NCI-H1436 treated with DMSO at 0.1 percent for 48 hours (cell line): ENCODE measurements at places on chromosomes 11 and 22.

- no peak for DNase-seq
Measured at GRCh38 chr11:92865352-92865751, 104.1 kb upstream of the MTNR1B start.

DNA sequence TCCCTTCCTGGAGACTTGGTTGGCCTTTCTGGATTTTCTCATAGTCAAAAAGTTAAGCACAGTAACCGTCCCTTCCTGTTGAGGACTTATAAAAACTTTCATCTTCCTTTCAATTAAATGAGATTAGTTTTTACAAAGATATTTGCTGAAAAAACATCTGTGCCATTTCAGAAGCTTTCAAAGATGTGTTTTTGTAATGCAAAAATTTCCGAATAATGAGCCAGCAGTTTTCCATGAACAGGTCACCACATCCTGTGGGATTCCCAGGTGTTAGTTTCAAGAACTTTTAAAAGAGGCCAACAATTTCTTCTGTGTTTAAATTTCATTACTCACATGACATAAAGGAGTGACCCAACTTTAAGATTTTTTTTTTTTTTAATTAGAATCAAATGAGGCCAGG is 18.0 kb downstream of the NUP50 start:
- no peak for DNase-seq

- no peak for DNase-seq
Measured at GRCh38 chr11:61793083-61793828, 545 bp downstream of the FEN1 start.

DNA sequence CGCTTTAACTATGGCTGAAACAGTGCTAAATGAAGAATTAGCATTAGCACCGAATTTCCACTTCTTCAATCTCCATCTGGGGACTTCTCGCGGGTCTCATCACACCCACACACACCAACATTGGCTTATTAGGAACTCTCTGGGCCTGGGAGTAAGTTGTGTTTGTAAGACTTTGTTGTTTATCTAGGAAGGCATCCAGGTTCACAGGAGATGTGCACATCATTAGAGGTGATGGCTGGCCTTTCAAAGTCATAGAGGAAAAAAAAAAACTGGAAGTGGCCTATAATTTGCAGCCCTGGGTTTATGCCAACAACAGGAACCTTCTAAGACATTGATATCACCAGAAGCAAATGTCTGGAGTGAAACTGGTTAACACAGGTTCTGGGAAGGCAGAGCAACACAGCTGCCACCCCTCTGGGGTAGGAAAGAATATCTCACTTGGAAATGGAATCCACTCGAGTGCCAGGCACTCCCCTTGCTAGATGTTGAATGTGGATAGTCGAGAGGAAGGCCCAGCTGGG is 84.5 kb downstream of the TRAF6 start:
- no peak for DNase-seq

DNA sequence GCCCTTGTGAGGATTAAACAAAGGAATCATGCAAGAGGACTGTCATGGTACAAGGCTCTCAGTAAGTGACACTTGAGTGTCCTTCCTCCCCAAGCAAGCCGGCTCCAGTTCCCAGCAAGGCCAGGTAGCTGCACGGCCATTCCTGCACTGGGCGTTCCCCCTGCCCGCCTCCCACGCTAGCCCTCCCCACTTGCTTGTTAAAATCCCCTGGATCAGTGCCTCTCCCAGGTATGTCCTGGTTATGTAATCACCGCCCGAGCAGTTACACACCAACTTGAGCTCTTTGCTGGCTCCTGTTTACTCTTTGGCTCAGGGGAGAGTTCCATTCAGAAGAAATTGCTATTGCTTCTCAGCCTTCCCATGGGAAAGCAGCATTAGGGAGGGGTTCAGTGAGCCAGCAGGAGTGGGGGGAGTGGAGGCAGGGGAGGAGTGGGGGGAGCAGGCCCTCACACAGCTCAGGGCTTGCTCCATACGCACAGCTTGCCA is 19.4 kb upstream of the MYEOV start:
- DNase-seq = no peak

DNA sequence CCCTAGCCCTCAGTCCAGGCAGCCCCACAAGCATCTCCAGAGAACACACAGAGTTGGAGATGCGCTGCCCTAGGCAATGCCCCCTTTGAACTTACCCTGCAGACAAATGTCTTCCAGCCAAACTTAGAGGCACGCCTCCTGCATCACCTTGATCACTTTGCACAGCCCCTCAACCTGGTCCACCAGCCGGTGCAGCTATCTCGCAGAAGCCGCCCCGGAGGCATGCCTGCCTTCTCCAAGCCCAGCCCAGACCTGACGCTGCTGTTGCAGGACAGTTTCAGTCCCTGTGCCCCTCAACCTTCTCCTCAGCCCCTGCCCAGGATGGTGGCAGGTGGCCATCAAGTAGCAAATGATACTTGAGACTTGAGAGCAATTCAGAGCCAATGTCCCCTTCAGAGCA is 16.7 kb upstream of the POU2AF1 start:
- DNase-seq = no peak

DNA sequence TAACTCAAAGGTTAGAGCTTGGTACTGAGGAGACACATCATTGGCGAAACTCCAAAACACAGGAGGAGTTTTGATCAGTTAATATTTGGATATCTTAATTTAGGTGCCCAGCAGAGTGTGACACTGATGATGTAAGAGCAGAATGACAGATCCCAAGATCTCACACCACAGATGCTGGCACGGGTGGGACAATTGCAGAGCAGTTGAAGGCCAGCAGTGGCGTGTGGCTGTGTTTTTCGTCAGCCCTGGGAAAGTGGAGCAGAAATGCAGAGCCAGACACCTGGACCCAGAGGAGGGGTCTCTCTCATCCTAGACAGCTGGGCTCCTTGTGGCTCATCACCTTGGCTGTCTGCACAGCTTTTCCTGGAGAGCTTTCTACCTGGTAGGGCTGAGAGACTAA is 59.7 kb upstream of the CTTN start:
- DNase-seq = no peak

DNA sequence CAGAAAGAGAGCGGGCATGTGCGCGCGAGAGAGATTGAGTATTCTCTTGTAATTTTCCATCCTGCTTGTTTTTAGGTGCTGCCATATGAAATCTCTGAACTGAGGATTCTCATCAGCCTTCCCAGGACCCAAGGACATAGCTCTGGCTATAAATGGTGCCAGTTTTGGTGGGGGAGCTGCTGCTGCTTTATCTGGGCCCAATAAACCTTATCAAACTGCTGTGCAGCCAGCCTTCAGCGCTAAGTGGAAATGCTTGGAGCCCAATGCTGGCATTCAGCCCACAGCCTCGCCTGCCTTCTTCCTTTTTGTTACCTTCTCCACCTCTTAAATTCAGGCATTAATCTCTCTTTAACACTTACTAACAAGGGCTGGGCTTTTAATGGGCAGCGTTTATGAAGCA is 2.4 kb upstream of the ZBTB16 start:
- DNase-seq = no peak

- peak; percentile 77 for DNase-seq
Measured at GRCh38 chr11:12724301-12725054, 50.3 kb downstream of the TEAD1 start.

GRCh38 chr22:32803020-32803737 is 1.7 kb downstream of the TIMP3 start:
- DNase-seq = no peak

- DNase-seq = no peak
Measured at GRCh38 chr22:40176921-40177737, 596 bp upstream of the TNRC6B start.

GRCh38 chr11:9206496-9206895 is 58.7 kb downstream of the DENND5A start:
- DNase-seq = no peak

DNA sequence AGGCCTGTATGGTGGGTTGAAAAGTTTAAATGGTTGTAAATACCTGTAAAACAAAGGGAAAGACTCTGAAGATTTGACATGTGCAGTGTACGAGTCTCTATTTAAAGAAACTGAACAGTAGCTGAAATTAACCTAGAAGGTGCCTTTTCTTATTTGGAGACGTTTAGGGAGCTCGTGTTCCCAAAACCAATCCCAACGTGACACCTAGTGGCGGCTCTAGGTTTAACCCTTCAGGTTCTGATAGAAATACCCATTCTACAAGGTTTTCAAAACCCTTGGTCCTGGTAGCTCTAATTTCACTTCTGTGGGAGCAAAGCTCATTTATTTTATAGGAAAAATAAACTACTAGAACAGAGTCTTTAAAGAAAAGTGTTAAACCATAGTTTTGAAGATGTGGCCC is 258.3 kb downstream of the LRRC4C start:
- DNase-seq = peak; percentile 18

DNA sequence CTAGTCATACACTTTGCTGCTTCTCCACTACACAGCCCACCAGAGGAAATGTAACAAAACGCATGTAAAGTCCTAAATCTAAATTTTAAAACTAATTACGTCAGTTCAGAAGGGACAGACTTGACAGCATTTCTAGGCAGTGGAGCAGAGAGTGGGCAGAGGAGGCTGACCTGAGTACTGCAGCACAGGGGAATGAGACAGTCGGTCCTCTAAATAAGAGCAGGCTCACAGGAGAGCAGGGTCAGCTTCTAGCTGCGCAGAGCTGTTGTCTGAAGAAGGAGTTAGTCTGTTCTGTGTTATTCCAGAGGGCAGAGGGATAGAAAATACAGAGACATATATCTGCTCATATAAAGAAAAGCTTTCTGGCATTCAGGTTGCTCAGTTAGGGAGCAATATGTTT is 40.3 kb downstream of the JHY start:
- DNase-seq = no peak

DNA sequence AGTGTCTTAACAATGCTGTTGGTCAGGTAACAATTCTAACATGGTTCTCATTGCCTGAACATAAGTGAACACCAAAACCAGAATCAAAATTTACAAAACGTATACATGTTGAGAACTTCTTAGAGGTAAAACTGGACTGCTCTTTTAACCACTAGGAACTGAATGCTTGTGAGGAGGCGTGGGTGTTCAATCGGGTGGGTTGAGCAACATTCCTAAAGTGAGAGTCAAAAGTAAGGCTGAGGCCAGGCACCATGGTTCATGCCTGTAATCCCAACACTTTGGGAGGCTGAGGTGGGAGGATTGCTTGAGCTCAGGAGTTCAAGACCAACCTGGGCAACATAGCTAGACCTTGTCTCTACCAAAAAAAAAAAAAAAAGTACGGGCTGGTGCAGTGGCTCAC is 11.5 kb downstream of the PPME1 start:
- DNase-seq = no peak

DNA sequence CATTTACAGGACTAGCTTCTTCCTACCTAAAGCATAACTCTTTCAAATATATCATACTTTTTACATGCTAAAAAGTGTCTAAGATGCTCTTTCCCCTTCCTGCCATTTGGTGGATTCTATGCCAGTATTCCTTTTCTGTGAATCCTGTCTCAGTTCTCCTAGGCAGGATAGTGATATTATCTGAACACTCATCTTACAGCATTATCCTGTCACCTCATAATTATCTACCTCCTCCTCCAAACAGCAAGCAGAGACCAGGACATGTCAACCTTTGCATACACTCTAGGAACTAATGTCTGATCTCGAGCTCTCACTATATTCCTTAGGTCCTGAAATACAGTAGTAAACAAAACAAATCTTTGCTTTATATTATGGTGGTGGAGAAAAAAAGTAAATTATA is 275.5 kb downstream of the FAM181B start:
- DNase-seq = no peak

- DNase-seq = no peak
Measured at GRCh38 chr22:42154293-42155052, 23.9 kb upstream of the CYP2D6 start.

DNA sequence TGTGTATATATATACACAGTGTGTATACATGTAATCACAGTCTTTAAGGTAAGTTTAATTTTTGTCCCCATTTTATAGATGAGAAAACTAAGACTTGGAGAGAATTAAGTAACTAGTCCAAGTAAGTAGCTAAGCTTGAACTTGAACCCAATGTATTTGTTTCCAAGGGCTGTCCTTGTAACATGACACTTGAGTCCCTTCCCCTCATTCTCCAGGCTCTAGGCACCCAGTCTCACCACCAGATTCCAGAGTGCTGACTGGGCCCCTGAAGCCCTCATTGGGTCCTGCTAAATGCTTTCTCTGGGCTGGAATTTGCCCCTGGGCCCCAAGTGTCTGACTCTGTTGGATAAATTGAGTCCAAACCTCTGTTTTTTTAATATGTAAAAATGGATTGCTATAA is 45.5 kb downstream of the ADM start:
- no peak for DNase-seq

- DNase-seq = no peak
Measured at GRCh38 chr22:37749831-37750595, 53.2 kb downstream of the TRIOBP start.

DNA sequence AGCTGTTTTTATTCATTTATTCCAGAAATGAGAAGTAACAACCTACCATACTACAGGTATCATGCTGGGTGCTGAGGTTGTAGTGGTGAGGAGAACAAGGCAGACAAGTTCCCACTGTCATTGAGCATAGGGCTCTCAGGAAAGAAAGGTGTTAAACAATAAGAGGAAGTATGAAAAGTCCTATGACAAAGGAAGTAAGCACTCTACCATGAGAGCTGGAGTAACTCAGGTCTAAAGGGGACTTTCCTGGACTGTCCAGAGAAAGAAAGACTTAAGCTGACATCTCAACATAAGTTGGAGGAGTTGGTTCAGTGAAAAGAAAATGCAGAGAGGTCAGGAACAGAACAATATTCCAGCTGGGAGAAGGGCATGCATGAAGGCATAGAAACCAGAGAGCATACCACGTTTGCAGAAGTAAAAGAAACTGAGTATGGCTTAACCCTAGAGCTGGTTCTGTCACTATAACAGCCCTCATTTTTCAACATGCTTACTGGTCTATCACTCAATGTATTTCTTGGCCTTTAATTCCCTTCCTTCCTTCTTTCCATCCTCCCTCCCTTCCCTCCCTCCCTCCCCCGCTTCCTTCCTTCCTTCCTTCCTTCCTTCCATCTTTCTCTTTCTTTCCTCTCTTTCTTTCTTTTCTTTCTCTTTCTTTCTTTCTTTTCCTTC is 137.8 kb upstream of the BDNF start:
- no peak for DNase-seq

DNA sequence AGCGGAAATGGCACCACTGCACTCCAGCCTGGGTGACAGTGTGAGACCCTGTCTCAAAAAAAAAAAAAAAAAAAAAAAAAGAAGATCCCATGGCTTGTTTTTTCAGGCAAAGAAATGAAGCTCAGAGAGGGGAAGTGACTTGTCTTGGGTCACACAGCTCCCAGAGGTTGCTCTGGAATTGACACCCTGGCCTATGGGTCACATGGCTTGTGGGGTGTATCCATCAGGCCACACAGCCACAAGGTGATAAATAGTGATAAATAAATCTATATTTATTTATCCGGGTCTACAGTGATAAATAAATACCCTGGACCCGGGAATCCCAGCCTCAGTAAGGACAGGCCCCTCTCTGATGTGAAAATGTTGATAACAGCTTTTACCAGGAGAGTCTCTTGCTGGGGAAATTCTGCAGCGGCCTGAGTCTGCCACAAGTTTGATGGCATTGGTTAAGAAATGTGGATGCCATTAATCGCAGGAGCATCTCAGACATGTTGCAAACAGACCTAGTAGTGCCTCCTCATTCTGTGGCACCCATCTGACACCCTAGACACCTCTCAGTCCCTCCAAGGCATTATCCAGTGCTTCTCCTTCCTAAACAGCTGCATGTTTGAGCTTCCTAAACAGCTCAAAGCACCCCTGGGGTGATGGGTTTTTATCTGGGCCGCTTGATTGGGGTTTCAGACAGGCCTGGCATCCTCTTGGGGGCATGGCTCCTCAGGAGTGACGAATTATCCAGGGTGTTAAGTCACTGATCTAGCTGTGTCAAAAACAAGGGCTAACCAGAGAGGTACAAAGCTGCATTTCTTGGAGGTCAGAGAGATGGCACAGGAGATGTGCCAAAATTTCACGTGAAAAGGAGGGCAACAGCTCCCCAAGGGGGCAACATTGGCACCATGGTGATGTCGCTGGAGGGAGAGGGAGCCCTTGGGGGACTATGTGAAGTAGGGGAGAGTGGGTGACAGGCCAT is 1.9 kb upstream of the EMID1 start:
- DNase-seq = no peak
